ENCODE measurements at places on chromosomes 2 and 18.

DNA sequence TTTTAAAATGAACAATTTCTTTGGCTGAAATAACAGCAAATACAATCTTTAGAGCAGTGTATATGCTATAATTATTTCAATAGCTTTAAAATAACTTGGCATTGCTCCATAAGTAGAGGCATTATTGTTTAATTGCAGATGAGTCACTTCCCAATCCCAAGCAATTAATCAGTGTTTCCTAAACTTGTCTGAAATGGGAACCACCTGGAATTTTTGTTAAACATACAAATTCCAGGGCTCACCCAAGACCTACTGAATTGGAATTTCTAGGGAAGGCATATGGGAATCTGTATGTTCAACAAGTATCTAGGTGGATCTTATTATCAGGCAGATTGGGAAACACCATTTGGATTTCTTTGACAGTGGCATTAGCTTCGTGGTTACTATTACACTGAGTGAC, 27.1 kb upstream of the FMNL2 start:
- no peak for DNase-seq

DNA sequence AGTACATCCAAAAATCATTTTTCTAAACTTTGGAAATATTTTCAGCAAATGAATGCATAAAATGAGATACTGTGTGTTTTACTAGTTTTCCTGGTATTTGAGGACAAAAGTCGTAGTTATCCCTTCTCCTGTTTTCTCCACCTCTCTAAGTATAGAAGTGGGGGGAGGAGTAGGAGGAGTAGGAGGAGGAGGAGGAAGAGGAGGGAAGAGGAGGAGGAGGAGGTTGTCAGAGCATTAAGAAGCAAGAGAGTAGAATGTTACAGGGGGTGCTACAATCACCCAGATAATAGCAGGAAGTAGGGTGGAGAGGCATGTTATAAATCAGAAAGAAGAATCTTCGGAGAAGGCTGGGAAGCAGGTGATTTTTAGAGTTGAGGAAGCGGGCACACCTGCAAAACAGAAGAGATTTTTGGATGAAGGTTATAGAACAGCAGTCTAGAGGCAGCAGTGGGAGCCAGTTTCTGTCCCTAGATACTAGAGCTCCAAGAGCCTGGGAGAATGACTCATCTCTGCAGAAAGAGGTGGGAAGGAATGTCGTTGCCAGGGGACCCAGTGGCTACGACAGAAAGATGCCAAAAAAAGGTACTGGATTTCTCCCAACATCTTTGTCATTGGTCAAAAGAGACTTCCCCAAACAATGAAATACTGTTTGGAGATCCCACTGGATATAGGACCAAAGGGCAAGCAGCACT, 44.2 kb upstream of the AQP4 start:
- no peak for DNase-seq

DNA sequence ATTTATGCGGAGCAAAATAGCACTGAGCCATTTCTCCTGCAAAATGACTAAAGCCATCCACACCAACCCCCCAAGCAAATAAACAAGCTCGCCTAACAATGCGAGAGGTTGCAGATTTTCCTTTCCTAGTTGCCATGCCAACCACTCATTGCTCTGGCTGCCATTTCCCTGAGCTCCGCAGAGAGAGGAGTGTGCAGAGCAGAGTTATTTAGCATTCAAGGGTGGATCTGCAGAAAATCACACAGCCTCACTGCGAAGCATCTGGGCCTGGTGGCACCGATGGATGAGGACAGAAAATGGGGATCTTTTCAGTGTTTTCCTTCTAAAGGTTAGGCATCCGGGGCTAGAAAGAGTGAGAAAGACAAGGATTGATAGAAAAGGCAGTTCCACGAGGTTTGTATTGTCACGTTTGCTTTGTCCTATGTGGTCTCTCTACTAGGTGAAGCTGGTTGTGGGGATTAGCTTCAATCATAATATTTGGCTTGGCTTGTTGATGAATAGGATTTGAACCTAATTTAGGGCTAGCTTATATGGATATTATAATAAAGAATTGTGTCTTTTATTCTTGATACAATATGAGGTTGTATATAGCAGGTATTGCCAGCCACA, 110.2 kb upstream of the UNC80 start:
- DNase-seq, result no peak

- DNase-seq, result no peak
Measured at GRCh38 chr18:25134861-25135260, 217.1 kb downstream of the ZNF521 start.

DNA sequence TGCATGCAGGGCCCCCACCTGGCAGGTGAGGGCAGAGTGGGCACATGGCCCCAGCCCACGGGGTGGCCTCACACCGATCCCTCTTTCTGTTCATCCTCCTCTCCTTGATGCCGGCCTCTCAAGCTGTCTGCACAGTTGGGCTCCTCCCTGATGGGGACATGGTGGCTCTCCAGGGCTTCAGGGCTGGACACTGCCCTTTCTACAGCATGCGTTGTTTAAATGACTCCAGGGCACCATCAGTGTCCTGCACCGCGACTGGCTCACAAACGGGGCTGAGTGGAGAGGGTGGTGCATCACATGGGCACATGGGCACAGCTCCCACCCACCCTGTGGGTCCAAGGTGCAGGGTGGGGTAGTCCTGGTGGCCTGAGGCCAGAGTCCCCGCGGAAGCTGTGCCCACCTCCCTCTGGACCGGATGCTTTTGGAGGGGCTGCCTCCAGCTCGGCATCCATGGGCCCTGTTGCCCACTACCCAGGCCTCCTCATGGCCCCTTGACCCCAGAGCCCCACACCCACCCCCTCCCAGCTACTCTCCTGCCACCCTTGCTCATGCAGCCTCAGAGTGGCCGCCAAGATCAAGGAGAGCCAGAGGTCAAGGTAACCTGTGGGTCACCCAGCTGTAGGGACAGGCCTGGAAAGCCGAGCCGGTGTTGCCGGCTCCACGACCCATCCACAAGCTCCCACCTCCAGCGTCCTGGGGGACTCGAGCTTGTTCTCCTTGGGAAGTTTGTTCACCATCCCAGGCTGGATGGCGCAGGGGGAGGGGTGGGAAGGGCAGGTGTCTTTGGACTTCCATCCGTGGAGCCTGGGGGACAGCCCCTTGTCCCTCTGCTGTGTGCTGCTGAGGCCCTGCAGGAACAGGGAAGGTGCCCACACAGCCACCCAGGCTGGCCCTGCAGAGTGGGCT, 12.3 kb upstream of the SNED1 start:
- DNase-seq, result no peak

DNA sequence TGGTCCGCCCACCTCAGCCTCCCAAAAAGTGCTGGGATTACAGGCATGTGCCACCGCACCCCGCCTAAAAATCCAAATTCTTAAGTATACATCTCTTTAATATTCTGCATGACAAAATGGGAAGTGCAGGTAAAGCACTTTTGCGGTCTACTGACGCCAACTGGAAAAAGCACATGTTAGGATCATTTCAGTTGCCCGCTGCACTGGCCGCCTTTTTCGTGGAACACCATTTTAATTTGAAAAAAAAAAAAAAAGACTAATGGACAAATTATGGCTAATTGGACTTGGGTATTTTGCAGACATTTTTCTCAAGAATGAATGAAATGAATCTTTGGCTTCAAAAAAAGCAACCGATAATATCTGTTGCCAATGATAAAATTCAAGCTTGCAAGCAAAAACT, 129.3 kb upstream of the GPC1 start:
- no peak for DNase-seq

Measured in activated CD8-positive, alpha-beta T cell treated with anti-CD3 and anti-CD28 coated beads for 36 hours (primary cell).